ENCODE measurements at places on chromosomes 3 and 15.

- no peak for DNase-seq
These were observed 21.8 kb downstream of the RARB start for GRCh38 chr3:25449857-25450256.

GRCh38 chr3:177069514-177070329 lies 127.6 kb downstream of the TBL1XR1 start:
- no peak for DNase-seq

GRCh38 chr3:40581166-40581565 lies 56.4 kb downstream of the ZNF621 start:
- no peak for DNase-seq

- DNase-seq = no peak
These were observed 197.6 kb downstream of the MINAR1 start for GRCh38 chr15:79629687-79630086.

DNA sequence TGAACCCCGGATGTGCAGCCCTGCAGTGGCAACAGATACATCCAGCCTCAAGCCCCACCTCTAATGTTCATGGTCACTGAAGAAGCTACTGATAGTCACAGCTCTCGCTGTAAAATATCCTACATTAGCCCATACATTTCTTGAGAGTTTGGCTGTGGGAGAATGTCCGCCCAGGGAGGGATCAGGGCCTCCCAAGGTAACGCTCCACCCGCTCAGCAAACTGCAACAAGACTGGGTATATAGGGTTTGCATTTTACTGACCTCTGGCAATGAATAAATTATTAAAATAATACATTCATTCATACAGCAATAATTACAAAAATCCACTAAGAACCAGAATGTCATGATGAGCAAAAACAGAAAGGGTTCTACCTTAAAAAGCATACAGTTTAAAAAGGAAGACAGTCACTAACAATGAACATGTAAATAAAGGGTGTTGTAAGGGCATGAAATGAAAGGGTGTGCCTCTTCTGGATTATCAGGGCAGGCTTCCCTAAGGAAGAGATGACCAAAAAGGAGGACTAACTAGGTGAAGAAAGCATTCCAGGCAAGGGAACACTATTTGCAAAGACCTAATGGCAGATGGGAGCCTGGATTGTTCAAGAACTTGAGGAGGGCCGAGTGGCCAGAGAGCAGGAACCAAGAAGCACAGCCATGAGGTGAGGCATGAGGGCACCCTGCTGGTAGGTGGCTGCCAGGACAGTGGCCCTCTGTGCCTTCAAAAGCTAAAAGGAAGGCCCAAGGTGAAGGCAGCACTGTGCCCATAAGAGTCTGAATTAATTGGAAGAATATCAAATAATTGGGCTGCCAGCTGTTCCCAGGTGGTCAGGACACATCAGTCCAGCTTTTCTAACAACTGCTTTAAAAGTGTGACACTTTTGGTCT lies 28.1 kb upstream of the CTDSPL start:
- DNase-seq = no peak

GRCh38 chr15:65246026-65246714 lies 34.9 kb upstream of the CILP start:
- no peak for DNase-seq

DNA sequence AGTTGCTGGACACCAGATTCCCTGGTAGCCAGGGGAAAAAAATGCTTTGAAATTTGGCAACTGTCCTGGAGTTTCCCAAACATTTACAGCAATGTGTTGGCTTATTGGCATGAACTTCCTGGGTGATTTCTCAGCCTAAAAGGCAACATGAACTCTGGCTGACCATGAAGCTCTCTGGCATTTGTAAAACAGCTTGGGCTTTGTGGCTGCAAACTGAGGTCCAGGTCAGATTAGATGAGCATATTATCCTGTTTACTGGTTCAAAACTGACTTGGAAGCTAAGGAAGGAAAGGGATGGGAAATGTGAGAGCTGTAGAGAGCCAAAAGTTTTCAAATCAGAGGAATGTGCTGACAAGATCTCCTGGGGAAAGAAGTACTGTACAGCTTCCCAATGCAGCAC lies 139.0 kb downstream of the P3H2 start:
- DNase-seq = no peak

- DNase-seq = no peak
These were observed 213.6 kb downstream of the RBMS3 start for GRCh38 chr3:29494305-29495036.

DNA sequence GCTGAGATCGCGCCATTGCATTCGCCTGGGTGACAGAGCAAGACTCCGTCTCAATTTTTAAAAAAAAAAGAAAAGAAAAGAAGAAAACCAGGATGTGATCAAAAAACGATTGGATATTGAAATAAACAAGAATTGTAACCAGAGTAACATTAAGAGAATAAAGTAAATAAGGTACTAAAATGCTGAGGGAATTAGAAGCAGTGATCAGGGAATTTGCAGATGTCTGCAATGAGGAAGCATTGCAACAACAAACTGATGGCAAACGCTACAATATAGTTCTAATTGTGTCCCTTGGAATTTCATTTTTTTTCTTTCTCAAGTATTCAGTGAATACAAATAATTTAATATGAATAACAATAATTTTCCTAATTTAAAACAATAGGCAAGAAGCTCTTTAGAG lies 1077.5 kb downstream of the TBL1XR1 start:
- no peak for DNase-seq

DNA sequence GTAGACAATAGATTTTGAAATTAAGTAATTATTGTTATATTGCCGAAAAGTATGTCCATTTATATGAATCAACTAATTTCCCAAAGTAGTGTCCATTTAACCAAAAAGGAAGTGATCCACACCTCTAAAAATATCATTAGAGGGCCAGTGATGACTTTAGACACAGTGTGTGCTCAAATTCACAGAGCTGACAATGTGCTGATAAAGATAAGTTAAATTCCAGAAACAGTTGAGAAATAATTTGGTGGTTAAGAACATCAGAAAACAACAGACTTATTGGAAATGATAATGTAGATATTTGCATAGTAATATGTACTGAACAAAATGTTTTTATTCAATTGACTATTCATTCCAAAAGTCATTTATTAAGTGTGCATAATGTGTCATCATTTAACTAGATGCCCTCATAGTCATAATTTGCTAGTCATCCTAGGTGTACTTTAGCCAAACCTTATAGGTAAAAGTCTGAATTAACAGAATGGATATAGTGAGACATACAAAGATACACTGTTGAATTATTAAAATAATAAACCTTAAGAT lies 230.2 kb upstream of the ADAMTS9 start:
- no peak for DNase-seq

GRCh38 chr3:195117978-195118581 lies 152.9 kb downstream of the XXYLT1 start:
- DNase-seq = no peak

All from caudate nucleus (tissue), 63 donors.